ENCODE measurements at places on chromosomes 16 and 17. TPM values are rescaled to one million over a fixed set of nuclear protein-coding genes. Genes with fewer than 3 reads are reported as not detected.

The CES5A gene
- not detected for total RNA-seq

The RUNDC3A gene
- 0.22 TPM for total RNA-seq

The CHST5 gene
- not detected for total RNA-seq

The PRSS27 gene
- 1.4 TPM for total RNA-seq

The ZNF48 gene
- 10.4 TPM for total RNA-seq

The RHOT2 gene
- total RNA-seq, result 110 TPM

The TPSG1 gene
- not detected for total RNA-seq

The TNP2 gene
- not detected for total RNA-seq

DNA sequence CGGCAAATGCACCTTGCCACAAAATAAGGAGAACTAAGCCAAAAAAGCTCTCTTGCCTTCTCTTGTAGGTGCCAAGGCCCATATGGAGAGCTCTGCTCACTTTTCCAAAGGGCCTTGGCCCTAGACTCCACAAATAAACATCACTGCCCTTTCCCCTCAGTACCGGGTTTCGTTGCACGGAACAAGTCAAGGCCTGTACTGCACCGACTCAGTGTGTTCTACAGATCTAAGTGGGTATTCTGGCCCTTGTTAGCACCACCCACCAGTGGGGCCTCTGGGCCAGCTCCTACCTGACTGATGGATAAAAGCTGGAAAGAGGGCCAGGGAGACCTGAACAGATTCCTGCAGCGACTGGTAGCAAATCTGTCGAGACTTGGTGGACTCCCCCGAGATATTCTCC is 43.7 kb upstream of the GSG1L start:
- no peak for DNase-seq

DNA sequence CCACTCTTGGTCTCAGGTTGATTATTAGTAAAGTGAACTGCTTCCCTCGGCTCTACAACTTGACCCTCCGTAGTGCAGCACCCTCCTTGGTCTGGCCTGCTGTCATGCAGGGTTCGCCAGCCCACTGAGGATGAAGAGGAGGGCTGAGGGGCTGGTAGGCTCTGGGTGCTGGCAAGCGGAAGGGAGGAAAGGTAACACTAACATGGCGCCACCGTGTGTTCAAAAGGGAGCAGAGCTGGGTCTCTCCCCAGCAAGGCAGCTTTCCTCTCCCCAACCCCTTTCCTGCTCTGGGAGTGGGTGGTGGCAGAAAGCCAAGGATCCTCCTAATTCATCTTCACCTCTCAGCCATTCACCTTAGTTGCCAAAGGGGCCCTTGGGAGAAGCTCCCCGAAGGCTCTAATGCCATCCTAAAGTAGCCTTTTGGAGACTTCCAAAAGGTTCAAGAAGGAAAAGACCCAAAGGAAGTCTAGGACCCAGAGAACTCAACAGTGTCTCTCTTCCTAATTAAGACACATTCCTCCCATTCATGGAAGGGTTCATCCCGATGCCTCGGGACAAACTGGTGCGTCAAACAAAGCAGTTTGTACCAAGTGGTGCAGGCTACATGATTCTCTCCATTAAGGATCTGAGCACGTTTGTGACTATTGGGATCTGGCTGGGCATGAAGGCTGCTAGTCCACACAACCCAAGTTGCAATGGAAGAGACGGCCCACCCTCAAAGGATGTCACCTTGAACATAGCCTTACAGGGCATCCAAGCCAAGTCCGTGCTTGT is 90.8 kb upstream of the TOB1 start:
- peak; percentile 76 for DNase-seq

DNA sequence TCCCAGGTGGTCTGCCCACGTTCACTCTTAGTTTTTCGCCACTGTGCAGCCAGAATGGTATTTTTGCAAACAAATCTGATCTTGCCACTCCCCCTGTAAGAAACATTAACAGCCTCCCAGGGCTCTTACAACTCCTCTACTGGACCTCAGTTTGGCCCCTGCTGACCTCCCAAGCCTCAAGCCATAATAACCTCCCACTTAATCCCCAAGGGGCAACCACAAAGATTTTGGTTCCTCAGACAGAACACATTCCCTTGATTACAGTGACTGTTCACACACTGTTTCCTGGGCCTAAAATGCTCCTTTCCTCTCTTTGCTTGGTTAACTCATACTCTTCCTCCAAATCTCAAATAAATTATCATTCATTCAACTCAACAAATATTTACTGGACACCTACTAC is 21.5 kb upstream of the CD300E start:
- no peak for DNase-seq

GRCh38 chr16:66660422-66661209 is 35.9 kb downstream of the CMTM4 start:
- DNase-seq, result no peak

DNA sequence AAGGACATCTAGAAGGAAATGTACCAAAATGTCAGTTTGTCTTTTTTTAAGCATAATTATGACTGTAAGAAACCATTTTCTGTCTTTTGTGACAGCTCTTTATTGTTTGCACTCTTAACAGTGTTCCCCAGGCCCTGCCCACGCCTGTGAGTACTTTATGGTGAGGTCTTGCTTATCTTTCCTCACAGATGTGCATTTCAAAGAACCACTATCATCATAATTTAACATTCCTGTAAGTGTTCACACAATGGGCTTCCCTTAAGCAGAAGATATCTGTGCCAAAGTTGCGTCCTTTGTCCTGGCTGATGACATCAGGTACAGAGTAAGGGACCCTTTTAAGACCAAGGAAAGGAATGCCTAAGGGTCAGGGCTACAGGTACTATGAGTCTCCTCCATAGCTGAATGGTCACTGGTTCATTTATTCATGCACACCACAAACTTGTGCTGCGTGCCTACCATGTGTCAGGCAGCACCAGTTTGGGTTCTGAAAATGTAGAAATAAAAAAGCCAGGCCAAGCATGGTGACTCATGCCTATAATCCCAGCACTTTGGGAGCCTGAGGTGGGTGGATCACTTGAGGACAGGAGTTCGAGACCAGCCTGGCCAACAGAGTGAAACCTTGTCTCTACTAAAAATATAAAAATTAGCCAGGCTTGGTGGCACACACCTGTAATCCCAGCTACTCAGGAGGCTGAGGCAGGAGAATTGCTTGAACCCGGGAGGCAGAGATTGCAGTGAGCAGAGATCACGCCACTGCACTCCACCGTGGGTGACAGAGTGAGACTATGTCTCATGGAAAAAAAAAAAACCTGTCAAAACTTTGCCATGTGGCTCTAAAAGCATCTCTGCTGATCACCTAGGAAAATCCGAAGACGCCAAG is 55.4 kb upstream of the NLK start:
- DNase-seq, result no peak

DNA sequence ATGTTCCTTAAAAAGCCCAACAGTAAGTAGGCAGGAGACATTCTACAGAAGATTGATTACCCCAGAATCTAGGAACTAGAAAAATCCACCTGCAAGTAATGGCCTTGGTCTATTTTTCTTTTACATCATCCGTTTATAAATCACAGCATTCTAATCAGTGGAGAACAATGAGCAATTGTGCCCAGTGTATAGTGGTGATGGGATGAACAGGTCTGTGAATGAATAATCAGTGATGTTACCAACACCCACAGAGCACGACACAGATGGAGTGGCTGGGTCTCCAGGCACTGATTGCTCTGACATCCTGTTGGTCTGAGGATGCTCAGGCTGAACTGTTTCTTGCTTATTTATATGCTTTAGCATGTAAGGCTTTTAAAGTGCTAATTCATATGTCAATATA is 1251.2 kb upstream of the CDH8 start:
- no peak for DNase-seq

DNA sequence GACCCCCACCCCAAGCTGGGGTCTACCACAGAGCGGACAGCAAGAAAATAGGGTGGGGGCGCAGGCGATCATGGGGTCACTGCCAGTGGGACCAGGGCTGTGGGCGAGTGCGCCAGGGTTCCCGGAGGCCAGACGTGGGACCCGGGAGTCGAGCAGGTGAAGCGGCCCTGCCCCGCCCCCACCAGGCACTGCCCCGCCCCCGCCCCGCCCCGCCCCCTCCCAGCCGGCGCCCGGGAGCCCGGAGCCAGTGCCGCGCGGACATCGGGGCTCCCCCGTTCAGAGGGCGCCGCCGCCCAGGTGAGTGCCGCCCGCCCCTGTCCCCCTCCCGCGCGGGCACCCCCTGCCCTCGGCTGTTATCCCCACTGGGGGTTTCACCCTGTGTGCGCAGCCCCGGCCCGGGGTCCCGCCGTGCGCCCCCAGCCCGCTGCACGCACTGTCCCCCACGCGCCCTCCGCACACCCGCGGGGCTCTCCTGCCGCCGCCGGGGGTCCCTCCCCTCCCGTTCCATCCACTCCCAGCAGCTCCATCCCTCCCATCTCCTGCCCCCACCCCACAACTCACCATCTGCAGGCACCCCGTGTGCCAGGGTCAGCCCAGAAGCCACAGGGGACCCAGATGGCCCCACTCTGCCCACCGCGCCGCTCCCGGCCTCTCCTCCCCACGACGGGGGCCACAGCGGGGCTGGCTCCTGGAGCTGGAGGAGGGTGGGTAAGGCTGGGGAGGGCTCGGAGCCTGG is at the start of gene SSTR5:
SSTR5 (plus strand) TSS at position 222 of the 736 bp plus-strand sequence. CDS start 6,122 bp downstream, outside the sequence.
- DNase-seq, result no peak

GRCh38 chr17:1491443-1492248 is 840 bp downstream of the MYO1C start:
- no peak for DNase-seq

DNA sequence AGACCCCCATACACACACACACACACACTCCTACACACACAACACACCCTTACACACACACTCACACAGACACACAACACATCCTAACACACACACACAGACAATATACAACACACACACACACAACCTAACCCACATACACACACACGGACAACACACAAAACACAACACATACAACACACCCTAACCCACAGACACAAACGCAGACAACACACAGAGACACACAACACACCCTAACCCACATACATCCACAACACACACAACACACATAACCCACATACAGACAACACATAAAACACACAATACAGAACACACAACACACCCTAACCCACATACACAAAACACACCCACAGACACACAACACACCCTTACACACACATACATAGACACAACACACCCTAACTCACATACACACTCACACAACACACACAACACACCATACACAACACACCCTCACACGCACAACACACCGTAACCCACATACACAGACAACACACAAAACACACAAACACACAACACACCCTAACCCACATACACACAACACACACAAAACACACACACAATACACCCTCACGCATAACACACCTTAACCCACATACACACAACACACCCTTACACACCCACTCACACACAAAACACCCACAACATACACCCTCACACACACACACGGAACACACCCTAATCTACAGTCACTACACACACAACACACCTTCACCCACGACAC is 4.4 kb downstream of the ASGR1 start:
- no peak for DNase-seq

DNA sequence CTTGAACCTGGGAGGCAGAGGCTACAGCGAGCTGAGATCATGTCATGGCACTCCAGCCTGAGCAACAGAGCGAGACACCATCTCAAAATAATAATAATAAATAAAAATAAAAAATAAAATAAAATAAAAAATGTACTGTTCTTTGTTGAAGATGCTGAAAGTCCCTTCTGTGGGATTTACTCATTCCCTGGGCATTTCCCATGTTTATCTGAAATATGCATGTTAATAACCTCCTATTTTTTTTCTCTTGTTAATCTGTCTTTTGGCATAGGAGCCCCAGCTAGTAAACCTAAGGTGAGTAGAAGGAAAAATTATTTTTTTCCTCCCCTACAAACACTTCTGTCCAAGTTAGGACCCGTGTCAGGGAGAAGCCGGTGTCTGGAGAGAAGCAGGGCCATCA is 34.4 kb downstream of the TMEM92 start:
- DNase-seq, result no peak

- no peak for DNase-seq
Observed at GRCh38 chr16:78259873-78260272, 160.4 kb downstream of the WWOX start.

- DNase-seq, result no peak
Observed at GRCh38 chr17:40530531-40530994, 29.1 kb upstream of the TNS4 start.

- DNase-seq, result no peak
Observed at GRCh38 chr17:42975265-42975664, 4.6 kb downstream of the PTGES3L start.

DNA sequence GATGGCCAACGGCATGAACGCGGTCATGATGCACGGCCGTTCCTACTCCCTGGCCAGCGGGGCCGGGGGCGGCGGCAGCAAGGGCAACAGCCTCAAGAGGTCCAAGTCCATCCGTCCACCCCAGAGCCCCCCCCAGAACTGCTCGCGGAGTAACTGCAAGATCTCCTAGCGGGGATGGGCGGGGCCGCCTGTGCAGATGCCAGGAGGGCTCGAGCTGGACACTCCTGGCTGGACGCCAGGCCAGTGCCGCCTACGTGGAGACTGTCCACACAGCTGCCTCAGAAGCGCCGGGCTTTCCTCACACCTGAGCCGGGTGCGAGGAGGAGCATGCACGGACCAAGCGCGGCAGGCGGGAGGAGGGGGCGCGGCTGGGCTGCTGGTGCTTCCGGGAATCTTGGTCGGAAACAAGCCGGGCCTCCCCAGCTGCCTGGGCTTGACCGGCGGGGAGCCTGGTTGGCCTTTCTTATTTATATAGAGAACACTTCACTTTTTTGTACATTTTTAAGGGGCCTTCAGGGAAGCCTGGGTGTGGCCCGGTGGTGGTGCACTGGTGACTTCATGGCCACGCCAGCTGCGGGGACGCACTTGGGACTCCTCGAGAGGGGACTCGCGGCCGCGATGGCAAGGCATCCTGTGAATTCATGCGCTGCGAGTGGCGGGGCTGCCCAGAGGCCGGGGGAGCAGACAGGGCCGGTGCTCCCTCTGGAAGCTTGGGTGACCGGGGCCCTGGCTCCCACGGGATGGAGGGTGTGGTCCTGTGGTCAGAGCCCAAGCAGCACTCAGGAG is 3.1 kb upstream of the WFIKKN1 start:
- no peak for DNase-seq

DNA sequence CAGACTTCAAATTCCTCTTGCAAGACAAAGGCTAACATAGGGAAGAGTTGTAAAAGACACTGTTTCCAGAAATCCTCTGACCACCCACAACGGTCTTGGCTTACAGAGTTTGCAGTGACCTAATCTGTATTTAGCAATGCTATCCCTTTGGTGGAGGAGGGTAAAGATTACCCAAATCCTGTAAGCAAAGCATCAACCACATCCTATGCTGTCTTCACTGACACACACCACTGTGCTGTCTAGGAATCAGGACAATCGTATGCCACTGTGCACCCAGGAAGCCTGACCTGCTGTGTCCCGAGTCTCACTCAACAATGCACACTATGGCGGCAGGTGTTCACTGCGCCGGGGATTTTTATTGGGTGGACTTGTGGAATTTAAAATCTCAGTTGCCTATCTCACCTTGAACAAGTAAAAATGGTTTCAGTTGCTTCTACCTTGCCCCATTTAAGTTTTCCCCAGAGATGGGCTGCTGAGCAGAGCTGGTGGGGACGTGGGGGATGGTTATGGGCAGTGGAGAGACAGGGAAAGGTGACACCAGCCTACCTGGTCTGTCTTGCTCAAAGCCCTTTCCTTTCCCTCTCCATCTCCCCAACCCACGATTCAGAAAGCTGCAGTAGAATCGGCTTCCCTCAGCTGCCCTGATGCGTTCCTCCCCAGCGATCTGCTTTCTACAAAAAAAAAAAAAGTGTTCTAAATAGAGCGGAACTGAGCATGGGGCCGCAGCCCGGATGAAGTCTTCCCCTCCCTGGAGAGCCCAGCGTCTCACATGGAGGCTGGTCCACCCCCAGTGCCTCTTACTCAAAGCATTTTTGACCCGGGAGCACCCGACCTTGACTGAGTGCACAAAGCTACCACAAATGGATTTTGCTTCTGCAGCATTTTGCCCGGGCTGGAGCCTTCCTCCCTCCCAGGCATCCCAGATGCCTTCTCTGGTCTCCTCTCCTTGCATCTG is 271.5 kb downstream of the SOX9 start:
- DNase-seq, result no peak

- DNase-seq, result no peak
Observed at GRCh38 chr17:44998646-44999045, 30.5 kb upstream of the C1QL1 start.

All from activated CD8-positive, alpha-beta T cell treated with anti-CD3 and anti-CD28 coated beads for 36 hours (primary cell).